Colonic mucosa (tissue), 4 donors: ENCODE measurements at places on chromosomes 7 and 10.
A peak's percentile ranks its signal among the peaks of the same experiment; 100 is the strongest.

GRCh38 chr10:104043185-104043830 lies 42.4 kb downstream of the COL17A1 start:
- no peak for DNase-seq

DNA sequence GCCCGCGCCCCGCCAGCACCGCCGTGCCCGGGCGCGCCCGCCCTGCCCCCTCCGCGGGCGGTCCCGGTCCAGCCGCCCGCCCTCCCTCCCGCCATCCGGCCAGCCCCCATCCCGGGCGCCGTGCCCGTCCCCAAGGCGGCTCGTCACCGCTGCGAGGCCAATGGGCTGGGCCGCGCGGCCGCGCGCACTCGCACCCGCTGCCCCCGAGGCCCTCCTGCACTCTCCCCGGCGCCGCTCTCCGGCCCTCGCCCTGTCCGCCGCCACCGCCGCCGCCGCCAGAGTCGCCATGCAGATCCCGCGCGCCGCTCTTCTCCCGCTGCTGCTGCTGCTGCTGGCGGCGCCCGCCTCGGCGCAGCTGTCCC lies at the start of gene HTRA1:
TSS of gene HTRA1 (plus strand) at position 187 of the 362 bp plus-strand sequence. CDS start at position 287, 100 bp downstream.
- peak; percentile 63 for DNase-seq

DNA sequence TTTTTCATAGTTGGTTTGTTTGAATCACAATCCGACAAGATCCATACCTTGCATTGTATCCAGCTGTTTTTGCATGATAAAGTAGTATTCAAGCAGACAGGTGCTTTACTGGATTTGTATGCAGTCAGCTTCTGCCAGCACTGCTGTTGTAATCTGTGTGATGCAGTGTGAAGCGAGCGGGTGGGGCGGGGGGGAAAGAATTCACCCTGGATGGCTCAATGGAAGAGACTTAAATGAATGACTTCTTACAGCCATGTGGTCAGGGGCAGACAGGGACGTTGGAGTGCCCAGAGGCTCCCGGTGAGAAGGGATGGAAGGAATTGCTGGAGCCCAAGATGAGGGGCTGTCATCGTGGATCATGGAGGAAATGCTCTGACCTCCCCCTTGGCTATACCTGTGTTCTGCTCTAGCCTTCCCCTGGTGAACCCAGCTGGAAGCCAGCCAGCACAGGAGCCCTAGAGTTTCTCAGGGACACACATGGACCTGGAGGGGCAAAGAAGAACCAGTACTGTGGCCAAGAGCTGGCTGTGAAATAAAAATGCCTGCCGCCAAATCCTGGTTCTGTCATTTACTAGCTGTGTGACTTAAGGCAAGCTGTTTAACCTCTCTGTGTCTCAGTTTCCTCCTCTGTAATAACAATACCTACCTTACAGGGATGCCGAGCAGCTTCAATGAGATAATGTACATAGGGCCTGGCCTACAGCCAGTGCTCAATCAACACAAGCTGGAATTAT lies 14.1 kb downstream of the NFE2L3 start:
- no peak for DNase-seq

- DNase-seq = no peak
Measured at GRCh38 chr7:155136619-155137243, 66.6 kb downstream of the HTR5A start.

DNA sequence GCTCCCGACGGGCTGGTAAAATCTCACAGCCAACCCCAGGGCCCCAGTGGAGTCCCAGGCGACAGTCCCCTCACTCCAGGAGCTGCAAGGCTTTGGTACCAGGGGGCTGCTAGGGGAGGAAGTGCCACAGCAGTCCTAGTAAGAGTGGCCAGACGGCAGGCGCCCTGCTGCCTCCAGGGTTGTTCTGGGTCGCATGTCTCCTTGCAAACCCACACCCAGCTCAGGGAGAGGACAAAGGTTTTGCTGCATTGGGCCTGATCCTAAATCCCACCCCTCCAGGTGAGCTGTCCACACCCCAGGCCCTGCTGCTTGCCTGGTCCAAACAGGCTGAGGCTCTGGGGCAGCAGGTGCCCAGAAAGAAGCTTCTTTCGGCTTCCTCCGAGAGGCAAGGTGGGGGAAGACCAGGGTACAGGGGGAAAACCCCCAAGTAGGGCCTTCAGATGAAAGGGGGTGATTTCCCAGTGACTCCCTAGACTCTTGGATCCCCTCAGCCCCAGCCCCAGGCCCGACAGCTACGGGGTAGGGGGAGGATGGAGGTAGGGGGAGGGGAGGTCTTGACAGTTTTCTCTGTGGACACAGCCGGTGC lies 4.2 kb upstream of the KCP start:
- DNase-seq = no peak
